ENCODE measurements at places on chromosomes 1 and 21.
A peak's percentile ranks its signal among the peaks of the same experiment; 100 is the strongest.

- no peak for DNase-seq
Observed at GRCh38 chr1:19204446-19205266, 5.4 kb downstream of the UBR4 start.

- DNase-seq = peak; percentile 23
Observed at GRCh38 chr1:85078903-85079302, 30.6 kb upstream of the MCOLN3 start.

DNA sequence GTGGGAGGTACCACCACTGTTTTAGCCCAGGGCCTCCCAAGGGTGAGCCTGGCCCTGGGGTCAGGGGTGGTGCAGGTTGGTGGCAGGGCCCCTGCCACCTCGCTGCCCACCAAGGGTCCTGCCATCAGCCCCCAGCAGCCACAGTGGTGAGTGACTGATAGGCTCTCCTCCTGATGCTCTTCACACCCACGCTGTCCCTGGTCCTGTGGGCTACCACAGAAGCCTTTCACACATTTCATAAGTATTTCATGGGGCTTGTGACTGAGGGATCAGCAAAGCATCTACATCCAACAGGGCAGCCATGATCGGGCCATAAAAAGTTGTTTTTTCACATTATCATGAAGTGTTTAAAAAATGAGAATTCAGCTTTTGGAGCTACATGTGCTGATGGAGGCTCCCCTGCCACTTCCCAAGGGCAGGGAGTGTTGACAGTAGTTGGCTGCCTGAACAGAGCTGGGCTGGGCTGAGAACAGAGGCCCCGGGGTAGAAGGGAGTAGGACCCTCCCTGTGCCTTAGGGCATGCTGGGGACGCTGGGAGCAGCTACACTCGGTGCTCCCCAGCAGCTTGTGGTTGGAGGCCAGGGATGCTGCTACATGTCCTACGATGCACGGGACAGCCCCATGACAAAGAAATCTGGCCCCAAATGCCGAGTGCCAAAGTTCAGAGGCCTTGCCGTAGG is 73.1 kb upstream of the TMEM51 start:
- no peak for DNase-seq

DNA sequence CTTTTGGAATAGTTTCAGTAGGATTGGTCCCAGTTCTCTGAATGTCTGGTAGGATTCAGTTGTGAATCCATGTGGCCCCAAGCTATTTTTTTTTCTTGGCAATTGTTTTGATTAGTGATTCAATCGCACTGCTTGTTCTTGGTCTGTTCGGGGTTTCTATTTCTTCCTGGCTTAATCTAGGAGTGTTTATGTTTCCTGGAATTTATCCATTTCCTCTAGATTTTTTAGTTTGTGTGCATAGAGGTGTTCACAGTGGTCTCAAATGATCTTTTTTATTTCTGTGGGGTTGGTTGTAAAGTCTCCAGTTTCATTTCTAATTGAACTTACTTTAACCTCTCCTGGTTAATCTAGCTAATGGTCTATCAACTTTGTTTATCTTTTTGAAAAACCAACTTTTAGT is 117.6 kb downstream of the NME7 start:
- no peak for DNase-seq

GRCh38 chr21:43027846-43028731 is 47.5 kb downstream of the CBS start:
- DNase-seq = no peak

DNA sequence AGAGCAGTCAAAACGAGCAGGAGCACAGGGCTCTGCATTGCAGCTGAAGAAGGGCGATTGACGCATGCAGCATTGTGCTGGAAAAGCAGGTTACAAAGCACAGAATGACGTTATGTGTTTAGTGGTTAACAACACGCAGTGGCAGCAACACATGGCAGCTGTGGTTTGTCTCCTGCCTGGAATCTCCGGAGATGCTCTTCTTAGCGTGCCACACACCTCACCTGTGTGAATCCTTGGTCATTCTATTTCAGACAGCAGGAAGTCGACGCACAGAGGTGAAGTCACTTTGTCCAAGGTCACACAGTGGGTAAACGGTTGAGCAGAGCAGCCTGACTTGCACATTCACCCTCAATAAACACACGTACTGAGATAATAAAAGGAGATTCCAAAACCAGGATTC is 14.7 kb downstream of the OBSCN start:
- DNase-seq = no peak

GRCh38 chr1:226082959-226083301 is 20.4 kb downstream of the H3-3A start:
- DNase-seq = peak; percentile 35

DNA sequence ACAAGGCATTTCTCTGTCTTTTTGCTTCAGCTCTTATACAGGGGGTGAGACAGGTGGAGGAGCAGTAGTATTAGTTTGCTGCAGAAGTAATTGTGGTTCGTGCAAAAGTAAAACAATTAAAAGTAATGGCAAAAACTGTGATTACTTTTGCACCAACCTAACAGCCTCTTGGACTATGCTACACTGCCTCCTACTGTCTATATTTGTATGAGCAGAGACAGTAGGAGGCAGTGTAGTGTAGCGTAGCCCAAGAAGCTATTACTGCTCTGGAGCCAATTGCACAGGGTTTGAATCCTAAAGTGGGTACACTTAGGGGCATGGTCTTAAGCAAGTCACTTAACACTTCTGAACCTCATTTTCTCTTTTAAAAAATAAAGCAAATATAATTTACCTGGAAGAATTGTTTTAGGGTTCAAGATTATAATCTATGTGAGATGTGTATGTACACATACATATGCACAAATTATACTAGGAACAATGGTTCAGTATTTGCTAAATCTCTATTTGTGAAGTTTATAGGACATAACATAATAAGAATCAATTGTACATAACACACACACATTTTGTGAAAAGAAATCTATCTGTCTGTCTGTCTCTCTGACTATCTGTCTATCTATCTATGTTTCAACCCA is 103.8 kb downstream of the BRINP3 start:
- DNase-seq = peak; percentile 49

- no peak for DNase-seq
Observed at GRCh38 chr1:232784794-232785193, 20.4 kb upstream of the MAP10 start.

GRCh38 chr1:157819896-157820295 is at the start of gene FCRL1:
TSS of gene FCRL1 (minus strand) at chr1:157820120. CDS start at chr1:157820037, 83 bp downstream.
- no peak for DNase-seq

GRCh38 chr1:227190321-227190720 is 128.0 kb downstream of the CDC42BPA start:
- no peak for DNase-seq

GRCh38 chr1:245201201-245201600 is 46.4 kb downstream of the KIF26B start:
- no peak for DNase-seq

GRCh38 chr1:189431447-189431846 is 1046.2 kb downstream of the BRINP3 start:
- no peak for DNase-seq

DNA sequence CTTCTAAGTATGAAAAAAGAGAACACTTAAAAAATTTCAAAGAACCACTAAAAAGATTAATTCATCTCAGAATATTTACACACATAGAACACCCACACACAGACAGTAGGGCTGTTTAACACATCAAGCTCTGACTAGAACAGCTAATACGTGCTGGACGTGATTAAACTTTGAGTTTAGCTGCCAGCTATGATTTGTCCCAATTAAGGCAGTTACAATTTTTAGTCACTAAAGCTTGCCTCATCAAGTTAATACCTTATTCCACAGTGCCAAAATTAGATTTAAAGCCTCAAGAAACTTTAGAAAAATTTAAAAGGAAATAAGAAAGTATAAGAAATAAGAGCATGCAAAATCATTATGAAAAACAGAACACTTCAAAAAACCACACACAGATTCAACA is 18.9 kb downstream of the SLC16A1 start:
- DNase-seq = no peak

DNA sequence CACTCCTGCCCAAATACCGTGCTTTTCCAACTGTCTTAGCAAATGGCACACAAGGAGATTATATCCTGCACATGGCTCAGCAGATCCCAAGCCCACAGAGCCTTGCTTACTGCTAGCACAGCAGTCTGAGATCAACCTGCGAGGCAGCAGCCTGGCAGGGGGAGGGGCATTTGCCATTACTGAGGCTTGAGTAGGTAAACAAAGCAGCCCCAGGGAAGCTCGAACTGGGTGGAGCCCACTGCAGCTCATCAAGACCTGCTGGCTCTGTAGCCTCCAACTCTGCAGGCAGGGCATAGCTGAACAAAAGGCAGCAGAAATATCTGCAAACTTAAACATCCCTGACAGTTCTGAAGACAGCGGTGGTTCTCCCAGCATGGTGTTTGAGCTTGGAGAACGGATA is 70.1 kb upstream of the PTBP2 start:
- no peak for DNase-seq

- no peak for DNase-seq
Observed at GRCh38 chr1:158333405-158334155, 2.2 kb upstream of the CD1B start.

- DNase-seq = no peak
Observed at GRCh38 chr1:70042090-70042731, 163.2 kb downstream of the LRRC40 start.

DNA sequence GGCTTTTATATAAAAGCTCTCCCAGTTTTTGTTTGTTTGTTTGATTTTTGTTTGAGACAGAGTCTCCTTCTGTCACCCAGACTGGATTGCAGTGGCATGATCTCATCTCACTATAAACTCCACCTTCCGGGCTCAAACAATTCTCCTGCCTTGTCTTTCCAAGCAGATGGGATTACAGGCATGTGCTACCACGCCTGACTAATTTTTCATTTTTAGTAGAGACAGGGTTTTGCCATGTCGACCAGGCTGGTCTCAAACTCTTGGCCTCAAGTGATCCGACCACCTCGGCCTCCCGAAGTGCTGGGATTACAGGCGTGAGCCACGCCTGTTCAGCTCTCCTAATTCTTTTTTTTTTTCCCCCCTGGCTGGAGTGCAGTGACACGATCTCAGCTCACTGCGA is 4.4 kb downstream of the PCAT6 start:
- DNase-seq = no peak

DNA sequence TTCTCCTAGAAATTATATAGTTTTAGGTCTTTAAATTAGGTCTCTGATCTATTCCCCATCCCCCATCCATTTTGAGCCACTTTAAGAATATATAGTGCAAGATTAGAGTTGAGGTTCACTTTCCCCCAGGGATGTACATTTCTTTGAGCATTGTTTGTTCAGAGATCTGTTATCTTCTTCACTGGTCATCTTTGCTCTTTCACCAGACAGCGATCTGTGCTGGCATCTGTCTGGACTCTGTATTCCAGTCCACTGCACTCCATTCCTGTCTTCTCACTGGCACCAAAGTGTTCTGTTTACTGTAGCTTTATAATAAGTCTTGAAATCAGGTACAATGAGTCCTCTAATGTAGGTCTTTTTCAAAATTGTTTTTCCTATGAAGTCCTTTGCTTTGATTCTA is 112.5 kb downstream of the PCBP3 start:
- DNase-seq = no peak

DNA sequence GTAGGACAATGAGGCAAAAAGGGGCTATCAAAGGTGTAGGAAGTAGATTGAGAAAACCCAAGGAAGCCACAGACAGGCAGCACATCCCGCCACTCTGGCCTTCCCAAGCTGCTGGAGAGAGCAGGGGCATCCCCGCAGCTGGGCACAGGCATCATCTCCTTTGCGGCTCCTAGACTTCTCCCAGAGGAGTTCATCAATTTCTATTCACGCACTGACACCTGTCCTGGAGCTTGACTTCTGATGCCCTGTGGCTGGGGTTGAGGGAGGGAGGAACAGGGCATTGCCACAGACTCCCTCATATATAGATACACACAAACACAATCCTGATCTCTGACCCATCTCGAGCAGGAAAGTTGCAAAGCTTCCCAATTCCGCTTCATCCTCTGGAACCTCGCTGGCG is 1.9 kb upstream of the TFAP2E start:
- no peak for DNase-seq

DNA sequence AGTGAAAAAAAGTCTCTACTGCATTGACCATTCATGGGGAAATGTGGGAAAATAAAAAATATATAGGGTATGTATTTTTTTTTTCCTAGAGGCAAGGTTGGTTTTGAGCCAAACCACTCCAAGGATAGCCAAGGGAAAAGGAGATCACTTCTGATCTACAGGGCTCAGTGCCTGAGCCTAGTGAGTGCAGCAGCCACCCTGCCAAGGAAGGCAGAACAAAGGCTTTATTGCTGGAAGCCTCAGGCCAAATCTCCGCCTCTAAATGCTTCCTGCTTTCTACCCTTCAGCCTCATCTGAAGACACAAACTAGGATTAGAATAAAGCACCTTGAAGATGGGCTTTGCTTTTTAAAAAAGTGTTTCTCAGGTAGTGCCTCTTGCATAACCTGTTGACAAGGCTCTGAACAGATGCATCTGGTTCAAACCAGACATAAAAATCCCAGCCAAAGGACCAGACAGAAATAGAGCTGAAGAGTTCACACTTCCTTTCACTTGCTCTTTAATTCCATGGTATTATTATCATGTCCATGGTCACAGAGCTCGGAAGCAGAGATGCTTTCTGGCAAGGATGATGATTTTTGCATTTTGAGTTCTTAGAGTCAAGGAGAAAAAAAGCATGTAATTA is 10.5 kb downstream of the C1orf115 start:
- DNase-seq = no peak

- DNase-seq = no peak
Observed at GRCh38 chr1:235095938-235096562, 32.6 kb downstream of the TOMM20 start.

All from GM12865 (cell line).